ENCODE measurements at places on chromosomes 5 and 9.

GRCh38 chr5:58834242-58835225 lies 251.7 kb downstream of the RAB3C start:
- DNase-seq, result no peak

DNA sequence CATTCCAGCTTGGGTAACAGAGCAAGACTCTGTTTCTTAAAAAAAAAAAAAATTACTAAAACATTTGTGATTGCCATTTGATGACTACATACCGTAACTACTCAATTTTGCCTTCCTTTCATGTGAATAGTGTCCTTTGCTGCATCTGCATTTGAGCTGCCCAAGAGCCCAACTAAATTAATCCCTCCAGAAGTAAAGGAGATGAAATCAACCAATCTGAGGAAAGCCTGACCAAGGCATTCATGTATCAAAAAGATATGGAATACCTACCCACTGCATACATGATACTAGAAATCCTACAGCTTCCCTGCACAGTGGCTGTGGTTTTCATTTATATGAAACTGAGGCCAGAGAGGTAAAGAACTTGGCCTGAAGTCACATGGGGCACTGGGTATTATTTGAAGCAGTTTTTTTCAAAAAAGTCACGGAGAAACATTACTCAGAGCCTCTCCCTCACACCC lies 177.5 kb downstream of the AOPEP start:
- DNase-seq, result no peak

DNA sequence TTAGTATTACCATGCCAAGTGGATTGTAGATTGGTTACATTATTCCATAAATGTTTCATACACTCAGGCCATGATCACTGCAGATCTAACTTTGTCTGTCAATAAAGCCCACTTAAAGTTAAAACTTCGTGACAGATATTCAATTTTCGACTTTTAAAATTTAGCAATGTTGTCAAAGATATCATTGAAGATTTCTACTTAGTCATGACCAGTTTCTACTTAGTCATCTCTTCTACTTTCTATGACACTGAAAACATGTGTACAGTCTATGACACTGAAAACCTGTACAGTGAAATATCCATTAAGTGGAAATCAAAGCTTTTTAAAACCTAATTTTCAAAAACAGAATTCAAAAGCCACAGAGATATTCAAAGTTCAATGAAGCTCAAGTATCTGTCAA lies 258.2 kb downstream of the MCTP1 start:
- DNase-seq, result no peak

DNA sequence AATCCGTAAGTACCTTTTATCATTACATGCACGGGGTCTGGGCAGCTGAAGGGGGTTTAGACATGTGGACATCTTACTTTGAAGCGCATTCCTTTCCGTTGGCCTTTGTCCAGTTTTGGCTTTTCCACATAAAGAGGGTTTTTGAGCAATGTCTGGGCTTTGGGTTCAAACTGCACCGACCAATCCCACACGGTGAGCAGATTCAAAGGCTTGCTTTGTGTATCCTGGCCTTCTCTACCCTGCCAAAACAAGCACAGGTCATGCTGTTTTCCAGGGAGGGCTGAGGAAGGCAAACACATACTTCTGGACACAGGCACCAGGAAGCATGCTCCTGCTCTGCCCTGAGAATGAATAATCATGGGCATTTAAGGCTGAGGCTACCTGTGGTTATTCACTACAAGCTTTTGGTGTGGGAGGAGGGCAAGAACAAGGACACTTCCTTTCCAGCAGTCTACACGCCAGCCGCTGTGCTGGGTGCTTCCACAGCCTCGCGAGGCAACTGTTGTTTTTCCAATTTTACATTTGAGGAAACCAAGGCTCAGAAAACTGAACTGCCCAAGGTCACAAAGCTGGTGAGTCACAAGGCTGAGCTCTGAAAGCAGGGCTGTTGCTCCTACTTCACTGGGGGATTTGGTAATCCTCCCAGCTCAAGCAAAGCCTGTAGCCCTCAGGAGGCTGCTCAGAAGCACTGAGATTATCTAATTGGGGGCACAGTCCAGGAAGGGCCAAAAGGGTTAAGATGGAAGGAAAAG lies 59.8 kb upstream of the GOLPH3 start:
- no peak for DNase-seq

- DNase-seq, result peak; percentile 8
Observed at GRCh38 chr5:116573279-116573701, 1.3 kb downstream of the SEMA6A start.

DNA sequence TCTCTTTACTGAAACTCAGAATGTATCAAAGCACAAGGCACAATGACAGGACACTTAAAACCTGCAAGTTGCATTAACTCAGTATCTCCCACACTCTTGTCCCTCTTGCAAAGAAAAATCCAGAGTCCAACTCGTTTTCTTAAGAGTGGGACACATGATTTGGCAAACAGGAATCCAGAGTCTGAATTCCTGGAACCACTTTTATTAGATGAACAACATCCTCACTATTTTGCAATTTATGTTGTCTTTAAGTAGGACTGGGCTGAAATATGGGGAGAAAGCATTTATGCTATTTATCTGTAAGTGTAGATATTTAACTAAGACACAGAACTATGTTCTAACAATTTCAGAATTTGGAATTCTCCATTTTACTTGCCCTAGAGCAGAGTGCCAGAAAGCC lies 69.1 kb downstream of the ABCA1 start:
- DNase-seq, result no peak

DNA sequence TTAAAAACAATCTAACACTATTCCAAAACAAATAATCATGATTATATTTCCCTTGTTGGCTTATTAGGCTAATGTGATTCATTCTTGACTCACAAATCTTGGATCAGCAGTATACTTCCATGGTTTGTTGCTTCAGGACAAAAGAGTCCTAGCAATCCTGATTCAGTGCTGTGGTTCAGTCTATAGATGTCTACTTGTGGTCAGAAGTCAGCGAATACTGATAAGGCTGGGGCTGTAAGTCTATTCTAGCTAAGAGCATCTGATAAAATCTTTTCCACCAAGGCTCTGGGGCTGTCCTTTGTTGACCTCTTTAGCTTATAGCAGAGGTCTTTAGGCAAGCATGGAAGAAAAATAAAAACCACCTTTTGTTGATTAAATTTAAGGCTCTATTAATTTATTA lies 4.4 kb upstream of the SMIM3 start:
- no peak for DNase-seq

Data from germinal center (tissue), 1 donor.